Stimulated activated CD8-positive, alpha-beta memory T cell treated with anti-CD3 and anti-CD28 coated beads, Interleukin-15, amount 100 ng/mL, for 48 hours (primary cell): ENCODE measurements at places on chromosomes 4 and X.

DNA sequence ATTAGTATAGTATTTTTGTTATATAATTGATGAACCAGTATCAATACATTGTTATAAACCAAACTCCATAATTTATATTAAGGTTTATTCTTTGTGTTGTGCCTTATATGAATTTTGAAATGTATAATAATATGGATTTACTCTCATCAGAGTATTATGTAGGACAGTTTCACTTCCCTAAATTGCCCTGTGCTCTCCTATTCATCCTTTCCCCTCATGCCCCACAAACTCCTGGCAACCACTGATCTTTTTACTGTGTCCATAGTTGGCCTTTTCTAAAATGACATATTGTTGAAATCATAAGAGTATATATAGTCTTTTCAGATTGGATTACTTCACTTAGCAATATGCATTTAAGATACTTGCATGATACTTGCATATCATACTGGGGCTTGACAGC lies 958.1 kb upstream of the GRID2 start:
- DNase-seq: no peak

DNA sequence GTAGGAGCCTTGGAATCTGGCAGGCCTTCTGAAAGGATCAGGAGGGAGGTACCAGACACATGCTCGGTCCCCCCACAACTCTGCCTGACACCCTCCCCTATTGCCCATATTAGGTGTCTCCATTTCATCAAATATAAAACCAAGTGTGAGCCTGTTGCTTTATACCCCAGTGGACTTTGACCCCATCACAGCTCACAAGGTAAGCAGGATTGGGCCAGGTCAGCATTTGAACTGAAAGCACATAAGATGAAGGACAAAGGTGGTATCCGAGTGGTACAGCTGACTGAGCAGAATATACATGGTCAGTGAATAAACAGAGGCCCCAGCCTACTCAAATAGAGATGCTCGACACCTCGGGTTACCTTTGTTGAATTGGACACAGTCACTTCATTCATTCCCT lies 20.0 kb downstream of the SLC25A43 start:
- DNase-seq: no peak

DNA sequence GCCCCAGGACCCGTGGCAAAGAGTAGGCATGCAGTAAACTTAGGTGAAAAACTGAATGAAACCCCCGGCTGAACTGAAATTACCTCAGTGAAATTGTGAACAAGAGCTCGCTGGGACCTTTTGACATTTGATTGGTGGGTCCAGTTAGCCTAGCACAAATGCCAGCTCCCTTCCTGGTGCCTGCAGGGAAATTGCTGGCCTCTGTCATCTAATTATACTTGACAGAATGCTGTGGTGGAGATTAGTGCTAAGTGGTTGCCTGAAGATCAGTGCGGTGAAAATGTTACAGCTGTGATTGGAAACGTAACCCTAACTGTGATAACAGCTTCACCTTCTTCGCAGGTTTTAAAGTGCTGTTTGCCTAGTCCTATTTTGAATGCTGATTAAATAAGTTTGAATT lies 43.0 kb downstream of the ADD1 start:
- no peak for DNase-seq

DNA sequence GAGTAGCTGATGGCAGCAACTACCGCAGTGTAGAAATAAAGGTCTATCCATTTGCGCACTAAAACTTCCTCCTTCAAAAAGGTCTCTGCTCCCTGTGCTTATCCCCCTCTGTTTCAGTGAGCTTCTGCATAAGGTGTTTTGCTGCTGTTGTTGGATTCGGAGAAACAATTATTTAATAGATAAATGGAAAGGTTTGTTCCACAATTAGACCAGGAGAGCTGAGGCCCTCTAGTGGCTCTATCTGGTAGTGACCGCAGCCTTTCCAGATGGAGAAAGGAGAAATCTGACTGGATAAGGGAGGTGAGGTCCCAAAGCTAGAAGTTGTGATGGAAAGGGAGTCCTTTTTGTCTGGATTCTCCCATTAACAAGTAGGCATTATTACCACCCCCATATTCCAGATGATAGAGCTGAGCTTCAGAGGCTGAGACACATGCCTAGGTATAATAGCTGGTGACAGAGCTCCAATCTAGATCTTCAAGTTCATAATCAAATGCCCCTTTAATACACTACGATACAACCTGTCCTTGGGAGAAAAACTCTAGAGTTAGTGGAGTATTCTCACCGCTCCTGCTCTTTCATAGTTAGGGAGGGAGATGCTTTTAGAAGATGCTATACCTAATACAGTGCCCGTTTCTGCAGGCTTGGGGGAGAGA lies 5.1 kb upstream of the GABRQ start:
- no peak for DNase-seq

- DNase-seq: no peak
Observed at GRCh38 chr4:92266521-92266920, 37.2 kb upstream of the GRID2 start.

DNA sequence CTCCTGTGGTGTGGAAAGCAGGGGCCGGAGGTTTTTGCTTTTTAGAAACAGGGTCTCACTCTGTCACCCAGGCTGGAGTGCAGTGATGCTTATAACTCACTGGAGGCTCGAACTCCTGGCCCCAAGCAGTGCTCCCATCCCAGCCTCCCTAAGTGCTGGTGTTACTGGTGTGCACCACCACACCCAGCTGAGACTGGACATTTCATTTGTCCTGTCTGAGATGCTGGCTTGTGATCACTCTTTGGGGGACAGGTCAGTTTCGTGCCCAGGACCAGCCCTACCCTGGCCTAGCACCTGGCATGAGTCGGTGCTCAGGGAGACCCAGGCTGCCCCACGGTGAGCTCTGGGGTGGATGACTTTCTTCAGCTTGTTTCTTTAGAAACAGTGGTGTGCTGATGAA lies 11.3 kb downstream of the PSAPL1 start:
- DNase-seq: no peak

DNA sequence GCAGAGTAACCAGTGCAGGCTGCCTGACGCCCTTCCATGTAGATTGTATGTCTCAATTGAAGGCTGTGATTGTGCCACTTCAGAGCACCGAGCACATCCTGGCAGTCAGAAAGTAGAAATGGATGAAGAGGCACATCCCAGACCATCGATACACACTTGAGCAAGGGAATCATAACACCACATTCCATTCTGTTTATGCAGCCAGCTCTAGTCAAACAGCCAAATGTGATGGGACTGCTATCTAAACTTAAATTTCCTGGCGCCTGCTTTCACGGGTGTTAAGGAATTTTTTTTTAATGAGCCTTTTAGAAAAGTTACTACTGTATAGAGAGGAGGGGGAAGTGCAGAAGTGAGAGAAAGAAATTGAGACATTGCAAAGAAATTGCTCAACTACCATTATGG lies 84.4 kb downstream of the PPARGC1A start:
- no peak for DNase-seq

- DNase-seq: no peak
Observed at GRCh38 chr4:165806613-165807012, 66.4 kb upstream of the TLL1 start.

- DNase-seq: no peak
Observed at GRCh38 chr4:167492007-167492406, 257.7 kb upstream of the SPOCK3 start.

DNA sequence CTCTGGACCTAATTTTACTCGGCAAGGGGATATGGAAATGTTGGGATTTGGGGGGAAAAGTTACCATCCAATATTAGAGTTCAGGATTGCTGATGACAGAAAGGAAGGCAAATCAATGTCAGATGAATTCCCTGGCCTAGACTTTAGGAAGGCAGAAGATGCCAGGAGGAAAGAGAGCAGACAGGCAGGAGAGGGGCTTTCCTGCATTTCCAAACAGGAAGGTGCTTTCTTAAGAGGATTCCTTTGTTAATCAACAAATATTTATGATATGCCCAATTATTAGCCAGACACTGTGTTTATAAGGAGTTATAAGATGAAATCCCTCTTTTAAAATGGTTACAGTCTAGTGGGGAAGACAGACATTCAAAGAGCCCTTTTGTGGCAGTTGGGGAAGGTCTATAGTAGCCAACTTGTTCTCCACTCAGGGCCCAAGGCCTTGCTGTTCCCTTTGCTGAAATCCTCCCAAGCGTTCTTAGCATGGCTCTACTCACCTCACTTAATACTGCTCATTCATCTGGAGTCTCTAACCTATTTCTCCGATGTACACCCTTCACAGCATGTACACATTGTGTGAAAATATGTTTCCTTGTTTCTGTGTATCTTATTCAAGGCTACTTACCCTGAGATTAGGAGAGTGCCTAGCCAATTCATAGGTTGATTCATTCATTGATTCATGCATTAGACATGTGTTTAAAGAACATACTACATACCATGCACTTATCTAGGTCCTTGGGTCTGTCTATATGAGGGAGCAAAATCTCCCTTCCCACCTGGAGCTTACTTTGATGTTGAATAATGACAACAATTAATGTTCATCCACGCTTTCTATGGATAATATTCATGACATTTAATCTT lies 5.3 kb downstream of the IGFBP7 start:
- DNase-seq: no peak

DNA sequence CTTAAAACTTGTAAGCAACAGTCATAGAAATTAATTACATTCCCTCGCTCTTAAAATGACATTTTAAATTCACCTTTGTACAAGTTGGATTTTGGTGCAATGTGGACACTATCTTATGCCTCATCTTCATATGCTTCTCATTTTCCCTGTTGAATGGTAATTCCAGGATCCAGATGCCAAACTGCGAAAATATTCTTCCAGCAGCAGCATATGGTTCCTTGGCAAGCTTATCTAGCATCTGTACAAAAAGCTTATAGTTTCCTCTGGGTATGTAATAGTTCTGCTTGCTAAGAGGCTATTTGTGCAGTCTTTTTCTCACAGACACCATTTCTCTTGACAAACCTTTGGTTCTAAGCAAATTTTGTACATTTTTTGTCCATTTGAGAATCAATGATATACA lies 2079.7 kb upstream of the AGA start:
- no peak for DNase-seq

- DNase-seq: no peak
Observed at GRCh38 chr4:138972956-138973801, 42.4 kb upstream of the NOCT start.

GRCh38 chr4:170087163-170087700 lies 2.5 kb downstream of the AADAT start:
- DNase-seq: no peak

DNA sequence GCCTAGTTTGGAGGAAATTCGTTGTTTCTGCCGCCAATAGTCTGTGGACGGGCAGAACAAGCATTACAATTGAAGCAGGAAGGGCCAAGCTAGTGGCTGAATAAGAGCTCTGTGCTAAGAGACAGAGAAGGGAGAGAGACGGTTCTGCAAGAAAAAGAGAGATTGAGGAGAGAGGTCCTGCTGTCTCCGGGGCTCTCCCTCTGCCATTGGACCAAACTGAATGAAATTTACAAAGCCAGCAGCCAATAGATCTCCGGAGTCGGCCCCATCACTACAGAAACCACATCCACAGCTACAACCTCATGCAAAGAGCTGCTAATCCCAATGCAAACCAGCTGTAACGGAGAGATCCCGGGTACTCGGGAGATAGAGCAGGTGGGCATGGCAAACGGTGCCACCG lies at the start of gene NLGN4X:
Gene NLGN4X (minus strand): TSS at position 148 of the 400 bp plus-strand sequence. CDS start 77,401 bp downstream, outside the sequence.
- DNase-seq: no peak
